ENCODE measurements at places on chromosomes 12 and 14.
A peak's percentile ranks its signal among the peaks of the same experiment; 100 is the strongest.

- DNase-seq: no peak
Observed at GRCh38 chr12:64780531-64781279, 21.5 kb upstream of the GNS start.

DNA sequence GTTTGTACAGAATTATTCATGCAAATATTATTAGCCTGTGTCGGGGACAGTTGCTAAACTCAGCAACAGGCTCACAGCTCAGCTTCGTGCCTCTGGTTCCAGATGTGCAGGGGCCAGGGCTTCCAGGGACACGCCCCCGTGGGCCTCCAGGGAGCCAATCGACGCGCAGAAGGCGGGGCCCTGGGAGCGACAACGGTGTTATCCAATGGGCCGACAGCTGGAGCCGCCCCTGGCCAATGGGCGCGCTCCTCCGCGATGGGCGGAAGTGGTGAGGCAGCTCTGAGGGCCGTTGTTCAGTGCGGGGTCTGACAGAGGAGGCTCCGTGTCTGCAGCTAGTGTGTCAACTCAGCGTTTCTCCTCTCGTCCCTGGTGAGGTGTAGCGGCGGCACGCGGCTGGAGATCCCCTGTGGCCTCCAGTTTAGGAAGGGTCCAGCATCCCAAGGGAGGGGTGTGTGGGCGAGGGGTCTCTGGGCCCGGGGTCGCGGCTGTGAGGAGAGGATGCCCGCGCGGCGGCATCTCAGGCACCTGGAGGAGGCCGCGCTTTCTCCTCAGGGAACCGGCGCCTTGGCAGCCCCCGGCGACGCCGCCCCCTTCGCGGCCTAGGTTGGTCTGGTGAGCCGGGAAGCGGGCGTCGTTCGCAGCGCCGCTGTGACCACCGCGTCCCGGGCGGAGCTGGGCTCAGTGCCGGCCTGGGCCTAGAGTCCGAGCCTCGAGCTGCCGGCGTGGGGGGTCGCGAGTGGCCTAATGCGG is at the start of gene TRAFD1:
TSS of gene TRAFD1 (plus strand) at position 311 of the 750 bp plus-strand sequence. CDS start 4,963 bp downstream, outside the sequence.
- peak; percentile 97 for DNase-seq

GRCh38 chr14:88825078-88825458 is 617 bp downstream of the TTC8 start:
- DNase-seq: no peak

DNA sequence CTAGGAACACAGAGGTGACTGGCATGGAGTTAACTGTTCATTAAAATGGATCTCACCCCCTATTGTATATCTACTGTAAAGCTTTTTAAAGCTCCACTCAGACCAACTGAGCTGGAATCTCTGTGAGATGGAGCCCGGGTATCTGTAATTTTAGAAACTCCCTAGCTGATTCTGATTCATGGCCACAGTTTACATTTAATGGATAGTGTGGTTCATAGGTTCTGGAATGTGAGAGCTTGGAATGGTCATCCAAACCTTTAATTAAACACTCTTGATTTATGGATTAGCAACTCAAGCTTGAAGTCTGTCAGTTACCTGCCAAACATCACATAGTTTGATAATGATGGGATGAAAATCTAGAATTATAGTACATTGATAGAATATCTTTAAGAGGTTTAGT is 183.8 kb downstream of the SLC25A21 start:
- no peak for DNase-seq

GRCh38 chr12:114710151-114710550 is 26.2 kb upstream of the TBX3 start:
- DNase-seq: no peak

DNA sequence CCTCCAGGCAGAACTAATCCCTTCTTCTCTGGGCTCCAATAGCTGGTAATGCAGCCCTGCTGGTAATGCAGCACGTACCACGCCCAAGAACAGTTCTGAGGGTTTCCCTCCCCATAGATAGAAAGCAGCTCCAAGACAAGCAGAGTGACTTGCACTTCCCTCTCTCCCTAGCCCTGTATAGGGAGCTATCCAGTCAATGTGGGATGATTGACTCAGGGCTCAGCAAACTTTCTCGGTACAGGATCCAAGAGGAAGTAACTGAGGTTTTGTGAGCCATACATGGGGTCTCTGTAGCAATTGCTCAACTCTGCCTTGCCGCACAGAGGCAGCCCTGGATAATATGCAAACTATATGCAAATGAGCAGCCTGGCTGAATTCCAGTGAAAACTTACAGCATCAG is 15.5 kb upstream of the FKBP4 start:
- no peak for DNase-seq

DNA sequence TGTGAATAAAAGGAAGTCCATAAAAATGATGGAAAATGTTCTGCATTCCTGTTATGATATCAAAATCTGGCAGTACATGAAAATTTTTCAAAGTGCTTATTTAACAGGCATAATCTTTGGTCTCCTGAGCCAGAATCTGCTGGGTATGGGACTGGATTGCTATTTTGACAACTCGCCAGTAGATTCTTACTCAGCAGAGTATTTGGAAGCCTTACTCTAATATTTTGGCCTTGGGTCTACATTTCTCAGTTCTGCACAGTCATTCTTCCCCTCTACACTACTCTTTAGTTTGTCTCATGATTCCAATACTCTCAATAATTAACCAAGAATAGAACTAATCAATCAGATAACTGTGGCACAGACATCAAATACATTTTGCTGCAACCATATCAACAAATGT is 1.1 kb upstream of the SLCO1B1 start:
- no peak for DNase-seq

GRCh38 chr14:80215081-80215480 is 3.8 kb upstream of the DIO2 start:
- DNase-seq: no peak

GRCh38 chr12:39065455-39065854 is 160.1 kb upstream of the CPNE8 start:
- DNase-seq: no peak

DNA sequence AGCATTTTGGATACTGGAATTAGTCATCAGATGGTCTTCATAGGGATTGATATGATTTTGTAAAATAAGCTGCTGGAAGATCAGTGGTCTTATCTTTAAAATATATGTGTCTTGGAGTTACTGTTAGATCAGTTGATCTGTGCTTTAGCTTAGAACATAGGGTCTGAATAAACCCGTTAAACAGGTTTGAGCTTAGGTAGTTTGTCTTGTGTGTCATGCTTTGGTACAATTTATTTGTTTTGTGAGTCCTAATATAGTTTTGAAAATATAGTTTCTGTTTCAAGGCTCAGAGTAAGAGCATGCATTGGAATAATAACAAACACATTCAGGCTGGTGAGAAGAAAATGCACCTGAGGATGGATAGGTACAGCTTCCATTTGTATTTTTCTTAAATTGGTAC is 505.0 kb downstream of the SLC16A7 start:
- no peak for DNase-seq

DNA sequence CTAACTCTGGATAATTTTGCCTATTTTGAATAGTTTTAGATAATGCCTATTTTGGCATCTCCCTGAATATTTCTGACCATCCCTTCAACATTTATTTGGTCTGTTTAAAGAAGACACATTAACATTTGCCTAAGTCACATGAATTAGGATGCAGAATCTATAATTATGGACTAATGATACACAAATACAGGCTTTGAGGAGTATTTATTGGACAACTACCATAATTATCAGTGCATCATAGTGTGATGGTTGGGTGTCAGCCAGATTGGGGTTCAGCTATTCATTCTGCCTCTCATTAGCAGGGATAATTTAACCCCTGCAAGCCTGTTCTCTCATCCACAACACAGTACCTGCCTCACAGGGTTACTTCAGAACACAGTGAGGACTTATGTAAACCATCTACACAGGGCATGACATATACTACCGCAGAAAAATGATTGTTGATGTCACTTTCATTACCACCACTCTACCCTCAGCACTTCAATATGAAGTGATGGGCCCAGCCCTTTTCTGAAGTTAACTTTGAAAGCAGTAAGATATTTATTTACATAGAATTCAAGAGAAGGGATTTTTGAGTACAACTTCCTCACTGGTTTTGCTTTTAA is 14.4 kb downstream of the PRKCH start:
- DNase-seq: no peak

- DNase-seq: no peak
Observed at GRCh38 chr12:124928095-124928911, 13.9 kb upstream of the UBC start.

DNA sequence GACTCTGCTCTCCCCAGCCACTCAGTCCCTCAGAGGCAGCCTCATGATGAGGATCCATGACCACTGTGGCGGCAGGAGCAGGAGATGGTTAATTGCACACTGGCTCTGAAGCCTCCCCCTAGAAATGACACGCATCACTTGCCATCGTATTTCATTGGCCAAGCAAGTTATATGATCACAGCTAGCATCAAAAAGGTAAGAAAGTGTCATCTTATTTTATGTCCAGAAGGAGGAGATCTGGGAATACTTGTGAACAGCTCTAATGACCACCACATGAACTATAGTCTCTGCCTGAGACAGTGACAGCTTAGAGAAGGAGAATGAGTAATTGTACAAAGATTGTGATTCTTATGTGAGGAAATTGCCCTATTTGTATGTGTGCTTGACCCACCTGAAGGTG is 363.4 kb downstream of the NUAK1 start:
- no peak for DNase-seq

DNA sequence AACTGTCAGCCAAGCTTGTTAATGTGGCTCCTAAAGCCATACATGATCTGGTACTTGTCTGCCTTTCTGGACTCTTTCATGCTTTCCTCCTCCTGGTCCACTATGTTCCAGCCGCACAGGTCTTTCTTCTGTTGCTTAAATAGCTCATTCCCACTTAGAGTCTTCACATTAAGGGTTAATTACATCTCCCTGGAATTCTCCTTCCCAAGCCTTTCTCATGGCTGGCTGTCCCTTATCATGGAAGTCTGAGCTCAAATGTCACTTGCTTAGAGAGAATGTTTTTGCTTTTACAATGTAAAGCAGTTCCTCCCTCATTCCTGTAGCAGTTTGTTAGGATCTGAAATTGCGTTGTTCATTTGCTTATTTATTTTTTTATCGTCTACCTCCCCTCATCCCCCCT is 199.6 kb downstream of the TRHDE start:
- DNase-seq: no peak

All from stimulated activated CD4-positive, alpha-beta T cell treated with anti-CD3 and anti-CD28 coated beads, TNF-alpha, amount 100 ng/mL, for 48 hours (primary cell).